Kidney epithelial cell (primary cell): ENCODE measurements at places on chromosomes 4 and X.

GRCh38 chr4:136056748-136057147 lies 1475.5 kb downstream of the PCDH18 start:
- DNase-seq, result no peak

GRCh38 chr4:153082322-153083301 lies 121.6 kb upstream of the TRIM2 start:
- no peak for DNase-seq

- DNase-seq, result no peak
Measured at GRCh38 chr4:41913509-41913908, 21.7 kb upstream of the TMEM33 start.

DNA sequence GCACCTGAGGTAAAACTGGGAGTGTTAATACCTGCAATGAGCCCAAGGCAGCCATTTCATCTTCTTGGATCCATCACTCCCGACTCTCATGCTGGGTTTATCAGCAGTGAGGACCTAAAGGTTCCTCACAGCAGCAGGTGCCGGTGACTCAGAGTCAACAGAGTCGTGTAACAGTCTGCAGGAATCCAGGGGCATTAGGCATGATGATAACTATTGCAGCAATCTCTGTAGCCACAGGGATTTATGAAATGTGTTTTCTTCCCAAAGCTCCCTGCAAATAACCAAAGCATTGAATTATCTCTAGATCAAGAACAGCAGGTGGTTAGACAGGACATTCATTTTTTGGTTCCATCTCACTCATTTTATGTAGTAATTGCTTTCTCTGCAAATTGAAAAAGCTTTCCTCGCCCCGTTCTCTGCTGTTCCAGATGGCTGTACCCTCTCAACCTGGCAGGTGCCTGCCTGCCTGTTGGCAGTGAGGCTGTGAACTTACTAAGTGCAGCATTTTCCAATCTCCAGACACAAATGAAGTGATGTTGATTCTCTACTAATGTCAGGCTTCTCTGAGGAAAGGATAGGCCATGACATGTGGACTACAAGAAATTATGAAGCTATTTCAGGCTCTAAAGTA lies 48.1 kb upstream of the TSPAN7 start:
- DNase-seq, result no peak

- DNase-seq, result no peak
Measured at GRCh38 chr4:102404431-102404969, 59.2 kb upstream of the SLC39A8 start.

- no peak for DNase-seq
Measured at GRCh38 chr4:182799515-182800215, 117.5 kb downstream of the DCTD start.

DNA sequence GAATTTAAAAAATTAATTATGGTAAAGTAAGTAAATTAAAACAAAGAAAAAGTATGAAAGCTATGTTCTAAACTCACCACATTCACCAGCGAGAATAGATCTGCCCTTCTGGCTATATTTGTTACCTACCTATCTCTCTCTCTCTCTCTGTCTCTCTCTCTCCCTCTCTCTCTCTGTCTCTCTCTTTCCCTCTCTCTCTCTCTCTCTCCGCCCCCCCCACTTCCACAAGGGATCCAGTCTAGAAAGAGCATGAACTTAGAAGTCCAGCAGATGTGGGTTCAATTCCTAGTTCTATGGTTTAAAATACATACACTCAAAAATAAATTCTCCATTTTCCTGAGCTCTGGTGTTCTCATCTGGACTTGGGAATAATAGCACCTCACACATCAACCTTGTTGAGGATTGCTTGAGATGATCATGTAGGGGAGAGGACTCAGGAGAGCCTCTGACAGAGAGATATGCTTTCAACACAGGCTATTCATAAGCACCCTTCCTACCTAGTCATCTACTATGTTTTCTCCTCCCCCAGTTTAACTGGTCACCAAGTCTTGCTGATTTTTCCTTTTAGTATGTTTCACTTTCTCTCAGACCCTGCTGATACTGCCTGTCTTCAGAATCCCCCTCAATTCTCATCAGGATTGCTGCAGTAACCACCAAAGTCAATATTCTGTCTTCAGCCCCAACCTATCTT lies 64.7 kb downstream of the SLC7A11 start:
- DNase-seq, result no peak

GRCh38 chrX:68844581-68844980 lies 15.8 kb downstream of the EFNB1 start:
- no peak for DNase-seq

GRCh38 chr4:102551958-102552565 lies 50.9 kb downstream of the NFKB1 start:
- DNase-seq, result no peak

DNA sequence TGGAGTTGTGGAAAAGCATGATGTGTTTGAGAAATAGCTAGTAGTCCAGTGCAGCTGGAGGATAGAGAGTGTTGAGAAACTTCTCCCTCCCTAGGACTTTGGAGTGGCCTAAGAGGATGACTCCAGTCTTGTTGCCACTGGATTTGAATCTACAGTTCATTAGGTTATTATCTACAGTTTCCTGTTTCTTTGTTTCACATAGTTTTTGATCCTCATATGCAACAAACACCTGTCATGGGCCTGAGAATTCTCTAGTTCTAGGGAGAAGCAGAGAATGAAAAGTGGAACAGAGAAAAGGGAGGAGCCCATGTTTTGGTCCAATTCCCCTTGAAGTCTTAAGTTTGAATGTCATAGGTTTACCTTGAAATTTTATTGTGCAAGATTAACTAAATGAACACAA lies 73.6 kb upstream of the TBC1D9 start:
- no peak for DNase-seq

DNA sequence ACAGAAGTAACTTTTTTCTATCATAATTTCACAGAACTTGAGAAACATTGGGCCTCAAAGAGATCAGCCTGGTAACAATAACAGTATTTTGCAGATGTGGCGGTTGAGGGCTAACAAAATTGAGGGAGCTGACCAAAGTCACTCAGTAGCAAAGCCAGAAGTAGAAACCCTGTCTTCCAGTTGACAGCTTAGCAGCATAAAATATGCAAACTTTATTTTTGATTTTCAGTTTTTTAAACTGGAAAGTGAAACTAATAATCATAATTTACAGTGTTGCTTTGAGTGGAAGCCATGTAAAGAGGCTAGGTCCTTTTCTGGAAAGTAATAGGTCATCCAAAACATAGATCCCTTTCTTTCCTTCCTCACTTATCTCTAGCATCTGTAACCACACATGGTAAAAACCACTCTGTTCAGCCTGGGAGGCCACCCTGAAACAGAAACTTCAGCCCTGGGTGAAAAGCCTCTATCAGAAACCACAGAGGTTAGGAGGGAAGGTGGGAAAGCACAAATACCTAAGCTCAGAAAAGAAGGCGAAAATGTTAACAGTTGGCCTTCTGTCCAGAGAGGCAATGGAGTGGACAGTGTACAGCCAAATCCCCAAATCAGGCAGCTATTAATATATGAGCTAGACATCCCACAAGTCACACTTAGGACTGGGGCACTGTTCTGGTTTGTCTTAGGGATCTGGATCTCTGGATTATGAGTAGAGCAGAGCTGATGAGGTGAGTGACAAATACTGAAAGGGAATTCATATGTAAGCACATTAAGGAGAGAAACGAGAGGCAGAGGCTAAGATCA lies 61.1 kb upstream of the ARSJ start:
- peak; percentile 5 for DNase-seq

DNA sequence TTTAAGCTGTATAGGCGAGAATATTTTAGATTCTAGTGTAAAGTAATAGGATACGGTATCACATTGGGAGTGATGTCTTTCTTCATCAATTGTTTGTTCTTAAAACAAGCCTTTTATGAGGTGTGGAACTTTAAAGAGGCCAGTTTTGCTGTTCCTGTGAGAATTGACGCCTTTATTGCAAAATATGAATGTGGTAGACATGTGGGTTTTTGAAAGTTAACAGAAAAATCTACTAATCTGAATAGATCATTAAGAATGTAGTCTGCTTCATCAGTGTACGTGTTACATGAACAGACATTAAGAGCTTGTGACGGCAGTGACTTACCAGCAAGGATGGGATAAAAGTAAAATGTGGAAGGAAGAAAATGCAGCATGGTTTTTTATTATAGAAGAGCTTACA lies 63.8 kb downstream of the STOX2 start:
- no peak for DNase-seq

GRCh38 chr4:33176566-33176965 lies 2456.4 kb downstream of the PCDH7 start:
- no peak for DNase-seq

GRCh38 chrX:42524379-42524778 lies 253.6 kb downstream of the PPP1R2C start:
- DNase-seq, result peak; percentile 78

DNA sequence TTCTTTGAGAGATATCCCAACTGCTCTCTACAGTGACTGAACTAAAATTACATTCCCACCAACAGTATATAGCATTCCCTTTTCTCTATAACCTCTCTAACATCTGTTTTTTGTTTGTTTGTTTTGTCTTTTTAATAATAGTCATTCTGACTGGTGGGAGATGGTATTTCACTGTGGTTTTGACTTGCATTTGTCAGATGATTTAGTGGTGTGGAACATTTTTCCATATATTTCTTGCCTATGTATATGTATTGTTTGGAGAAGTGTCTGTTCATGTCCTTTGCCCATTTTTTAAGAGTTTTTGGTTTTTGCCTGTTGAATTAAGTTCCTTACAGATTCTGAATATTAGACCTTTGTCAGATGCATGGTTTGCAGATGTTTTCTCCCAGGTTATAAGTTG lies 9.0 kb downstream of the USO1 start:
- no peak for DNase-seq

GRCh38 chr4:14607001-14607400 lies 395.3 kb upstream of the CPEB2 start:
- no peak for DNase-seq

DNA sequence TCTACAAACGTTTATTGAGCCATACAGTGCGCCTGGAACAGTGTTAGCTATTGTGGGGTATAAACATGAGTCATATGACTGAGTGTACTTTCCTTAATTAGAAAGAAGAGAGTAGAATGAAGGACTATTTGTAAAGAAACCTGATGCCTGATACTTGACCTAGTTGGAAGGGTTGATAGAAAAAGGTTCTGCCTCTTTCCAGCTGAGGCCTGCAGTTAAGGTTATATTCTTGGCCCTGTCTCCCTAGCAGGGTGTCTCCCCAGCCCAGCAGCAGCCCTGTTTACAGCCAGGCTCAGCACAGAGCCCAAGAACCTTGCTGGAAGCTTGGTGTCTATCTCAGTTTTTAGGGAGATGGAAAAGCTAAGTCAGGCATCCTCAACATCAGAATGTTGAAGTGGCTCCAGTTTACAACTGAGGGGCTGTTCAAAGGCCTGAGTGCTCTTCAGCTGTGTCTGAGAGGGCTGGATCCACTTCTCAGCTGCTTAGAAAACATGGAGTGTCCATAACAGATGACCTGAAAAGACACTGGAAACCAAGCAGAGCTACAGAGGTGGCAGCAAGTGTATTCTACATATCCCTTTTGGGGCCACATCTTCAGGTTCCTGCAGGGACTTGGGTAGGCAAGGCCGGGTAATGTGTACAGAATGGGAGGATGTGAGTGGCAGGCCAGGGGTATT lies 21.6 kb downstream of the NYX start:
- DNase-seq, result no peak

DNA sequence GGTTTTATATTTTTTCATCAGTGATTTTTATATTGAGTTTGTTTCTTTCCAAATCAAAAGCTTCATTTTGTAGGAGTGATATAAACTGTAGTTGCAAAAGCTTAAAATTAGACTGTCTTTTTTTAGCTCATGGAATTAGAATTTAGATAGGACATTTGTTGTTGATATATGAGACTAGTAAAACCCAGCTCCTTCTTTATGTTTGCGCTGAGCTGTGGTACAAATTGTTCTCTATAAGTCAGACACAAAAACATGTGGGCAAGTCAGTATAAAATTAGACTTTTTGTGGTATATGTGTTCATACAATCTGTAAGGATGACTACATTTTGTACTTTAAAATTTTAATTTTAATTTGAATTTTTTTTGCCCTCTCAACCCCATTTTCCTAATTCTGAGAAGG lies 18.3 kb downstream of the FHIP1A start:
- no peak for DNase-seq

- no peak for DNase-seq
Measured at GRCh38 chr4:165783626-165784025, 89.4 kb upstream of the TLL1 start.
